ENCODE measurements at places on chromosomes 1 and 21. TPM values are rescaled to one million over a fixed set of nuclear protein-coding genes. Genes with fewer than 3 reads are reported as not detected.

GRCh38 chr1:117290890-117291289, 76.4 kb upstream of the MAN1A2 start:
- no peaks in the 10 kb centered on the region for H3K36me3 ChIP-seq
- DNase-seq = peak; percentile 15
- H3K27ac ChIP-seq = no peak overlapping the region

The ILDR2 gene
- under 0.01 TPM for total RNA-seq

DNA sequence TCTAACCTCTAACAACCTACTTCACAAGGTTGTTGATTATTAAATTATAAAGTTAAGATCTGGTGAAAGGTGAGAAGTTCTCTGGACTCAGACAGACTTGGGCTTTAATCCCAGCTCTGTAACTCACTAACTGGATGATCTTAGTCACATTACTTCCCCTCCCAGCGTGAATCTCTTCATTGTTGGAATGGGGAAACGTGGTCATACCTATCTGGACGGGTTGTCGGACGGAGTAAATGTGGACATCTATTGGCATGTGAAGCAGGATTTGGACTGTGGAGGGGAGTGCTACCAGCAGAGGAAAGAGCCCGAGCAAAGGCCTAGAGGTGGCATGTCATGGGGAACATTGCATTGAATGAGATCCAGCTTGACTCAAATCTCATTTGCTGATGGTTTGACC, 45.1 kb upstream of the RPL11 start:
- H3K4me1 ChIP-seq = no peaks in the 10 kb centered on the region
- DNase-seq = no peak
- no peaks in the 10 kb centered on the region for H3K27me3 ChIP-seq
- no peak overlapping the region for H3K27ac ChIP-seq
- no peaks in the 10 kb centered on the region for H3K36me3 ChIP-seq

- H3K27ac ChIP-seq = no peak overlapping the region
- peak; percentile 14 for DNase-seq
- H3K27me3 ChIP-seq = no peaks in the 10 kb centered on the region
- H3K4me1 ChIP-seq = peaks cover 14% of the 10 kb centered on the region
- peak overlapping the region; percentile 97 for H3K4me3 ChIP-seq
Observed at GRCh38 chr1:117605164-117605773, 579 bp upstream of the TENT5C start.

The MAP10 gene
- not detected for total RNA-seq

- no peaks in the 10 kb centered on the region for H3K36me3 ChIP-seq
- peak; percentile 86 for DNase-seq
- no peak overlapping the region for H3K4me3 ChIP-seq
- H3K4me1 ChIP-seq = peaks cover 13% of the 10 kb centered on the region
- H3K27ac ChIP-seq = peak overlapping the region; percentile 67
Observed at GRCh38 chr1:20426923-20427322, 59.1 kb downstream of the CAMK2N1 start.

DNA sequence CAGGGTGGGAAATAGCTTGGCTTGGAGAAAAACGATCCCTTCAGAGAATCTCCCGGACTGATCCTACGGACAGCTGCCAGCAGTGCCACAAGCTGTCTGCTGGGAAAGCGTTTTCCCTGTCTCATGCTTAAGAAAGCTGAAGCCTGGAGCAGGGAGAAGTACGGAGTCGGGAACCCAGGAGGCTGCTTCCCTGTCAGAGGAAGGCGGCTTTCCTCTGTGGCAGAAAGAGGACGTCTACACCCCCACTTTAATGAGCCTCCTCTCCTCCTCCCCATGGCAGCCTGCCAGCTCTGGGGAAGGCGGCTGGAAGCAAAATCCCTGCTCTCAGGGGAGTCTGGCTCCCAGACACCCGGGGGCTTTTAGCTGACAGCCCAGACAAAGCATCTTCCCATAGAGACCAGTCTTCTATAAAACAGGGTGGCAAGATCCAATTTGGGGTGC, 7.3 kb downstream of the KIF21B start:
- H3K27me3 ChIP-seq = peaks cover 33% of the 10 kb centered on the region
- H3K36me3 ChIP-seq = no peaks in the 10 kb centered on the region
- H3K4me1 ChIP-seq = peaks cover 11% of the 10 kb centered on the region
- H3K4me3 ChIP-seq = no peak overlapping the region
- H3K27ac ChIP-seq = no peak overlapping the region

- H3K27ac ChIP-seq = no peak overlapping the region
- H3K4me1 ChIP-seq = no peaks in the 10 kb centered on the region
- H3K27me3 ChIP-seq = no peaks in the 10 kb centered on the region
- DNase-seq = no peak
Observed at GRCh38 chr21:16579538-16579937, 849.8 kb downstream of the USP25 start.

The KCNA3 gene
- not detected for total RNA-seq

- no peak overlapping the region for H3K27ac ChIP-seq
- peaks cover 3% of the 10 kb centered on the region for H3K36me3 ChIP-seq
- DNase-seq = no peak
- no peak overlapping the region for H3K4me3 ChIP-seq
- no peaks in the 10 kb centered on the region for H3K27me3 ChIP-seq
- H3K4me1 ChIP-seq = peaks cover 3% of the 10 kb centered on the region
Observed at GRCh38 chr1:233361876-233362275, 34.4 kb downstream of the MAP3K21 start.

DNA sequence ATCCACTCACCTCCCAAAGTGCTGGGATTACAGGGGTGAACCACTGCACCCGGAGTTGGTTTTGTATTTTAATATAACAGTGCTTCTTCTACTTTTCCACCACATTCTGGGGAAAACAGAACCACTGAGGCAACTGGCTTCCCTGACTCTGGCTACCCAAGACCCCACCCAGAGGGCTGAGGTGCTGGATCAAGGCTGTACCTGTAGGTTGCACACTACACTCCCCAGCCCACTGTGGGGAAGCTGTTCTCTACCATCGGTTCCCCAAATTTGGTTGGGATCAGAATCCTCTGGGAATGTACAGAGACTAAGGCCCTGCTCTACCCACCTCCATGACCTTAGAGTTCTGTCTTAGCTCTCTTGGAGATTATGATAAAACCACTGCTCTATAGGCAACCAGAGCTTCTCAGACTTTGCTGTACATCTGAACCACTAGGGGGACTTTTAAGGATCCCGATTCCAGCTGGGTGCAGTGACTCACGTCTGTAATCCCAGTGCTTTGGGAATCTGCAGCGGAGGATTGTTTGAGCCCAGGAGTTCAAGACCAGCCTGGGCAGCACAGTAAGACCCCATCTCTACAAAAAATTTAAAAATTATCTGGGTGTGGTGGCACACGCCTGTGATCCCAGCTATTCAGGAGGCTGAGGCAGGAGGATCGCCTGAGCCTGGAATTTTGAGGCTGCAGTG, 51.6 kb downstream of the GNG4 start:
- no peaks in the 10 kb centered on the region for H3K4me1 ChIP-seq
- DNase-seq = peak; percentile 56
- H3K27ac ChIP-seq = no peak overlapping the region
- no peaks in the 10 kb centered on the region for H3K27me3 ChIP-seq
- no peaks in the 10 kb centered on the region for H3K36me3 ChIP-seq
- no peak overlapping the region for H3K4me3 ChIP-seq

DNA sequence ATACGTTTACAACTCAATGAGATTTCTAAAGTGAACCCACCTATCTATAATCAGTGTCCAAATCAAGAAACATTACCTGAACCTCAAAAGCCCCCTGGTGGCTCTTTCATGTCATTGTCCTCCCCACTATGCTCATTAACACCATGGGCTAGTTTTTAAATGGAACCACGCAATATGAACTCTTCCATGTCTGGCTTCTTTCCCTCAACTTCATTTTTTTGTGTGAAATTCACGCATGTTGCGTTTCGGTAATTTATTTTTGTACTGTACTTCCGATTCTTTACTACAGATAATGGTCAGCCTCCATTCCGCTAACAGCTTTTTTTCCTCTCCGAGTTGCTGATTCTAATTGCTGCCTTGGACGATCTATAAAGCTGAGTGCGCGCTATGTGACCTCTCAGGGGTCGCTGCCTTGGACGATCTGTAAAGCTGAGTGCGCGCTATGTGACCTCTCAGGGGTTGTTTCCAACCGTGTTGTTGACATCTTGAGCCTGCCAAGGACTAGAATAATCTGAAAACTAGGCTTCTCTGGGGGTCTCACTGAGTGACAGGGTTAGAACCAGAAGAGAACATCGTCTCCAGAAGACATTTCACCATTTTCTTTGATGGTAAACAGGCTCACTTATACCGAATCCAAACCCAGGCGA, 1.1 kb upstream of the CACYBP start:
- H3K4me3 ChIP-seq = peak overlapping the region; percentile 76
- peaks cover 47% of the 10 kb centered on the region for H3K4me1 ChIP-seq
- peak overlapping the region; percentile 94 for H3K27ac ChIP-seq
- no peaks in the 10 kb centered on the region for H3K36me3 ChIP-seq

GRCh38 chr1:29753771-29754572, 517.6 kb downstream of the PTPRU start:
- no peak overlapping the region for H3K27ac ChIP-seq
- no peaks in the 10 kb centered on the region for H3K36me3 ChIP-seq
- H3K27me3 ChIP-seq = no peaks in the 10 kb centered on the region
- DNase-seq = no peak
- no peaks in the 10 kb centered on the region for H3K4me1 ChIP-seq
- H3K4me3 ChIP-seq = no peak overlapping the region

- no peak overlapping the region for H3K27ac ChIP-seq
- no peaks in the 10 kb centered on the region for H3K4me1 ChIP-seq
- no peak overlapping the region for H3K4me3 ChIP-seq
- DNase-seq = no peak
- H3K36me3 ChIP-seq = no peaks in the 10 kb centered on the region
- H3K27me3 ChIP-seq = no peaks in the 10 kb centered on the region
Observed at GRCh38 chr1:221069178-221069903, 190.1 kb downstream of the HLX start.

The SHISAL2A gene
- not detected for total RNA-seq

GRCh38 chr1:152622803-152623202, at the start of gene LCE3A:
TSS of gene LCE3A (minus strand) at chr1:152623103. CDS start at chr1:152623103, 0 bp downstream.
- H3K4me3 ChIP-seq = no peak within 1 kb of the TSS
- H3K4me1 ChIP-seq = no peaks in the 10 kb centered on the region
- H3K27me3 ChIP-seq = no peaks in the 10 kb centered on the region
- peak; percentile 1 for DNase-seq
- H3K36me3 ChIP-seq = no peaks in the 10 kb centered on the region

- H3K4me3 ChIP-seq = no peak overlapping the region
- no peaks in the 10 kb centered on the region for H3K27me3 ChIP-seq
- no peak for DNase-seq
- H3K27ac ChIP-seq = no peak overlapping the region
- peaks cover 10% of the 10 kb centered on the region for H3K4me1 ChIP-seq
- no peaks in the 10 kb centered on the region for H3K36me3 ChIP-seq
Observed at GRCh38 chr1:51912881-51913280, 34.4 kb upstream of the NRDC start.

- H3K36me3 ChIP-seq = no peaks in the 10 kb centered on the region
- peaks cover 4% of the 10 kb centered on the region for H3K4me1 ChIP-seq
- no peak overlapping the region for H3K4me3 ChIP-seq
- H3K27me3 ChIP-seq = no peaks in the 10 kb centered on the region
- no peak overlapping the region for H3K27ac ChIP-seq
Observed at GRCh38 chr1:215282557-215282956, 200.0 kb downstream of the KCNK2 start.

- peaks cover 29% of the 10 kb centered on the region for H3K27me3 ChIP-seq
- peaks cover 31% of the 10 kb centered on the region for H3K4me1 ChIP-seq
- H3K27ac ChIP-seq = no peak overlapping the region
Observed at GRCh38 chr1:3747903-3748302, 4.3 kb upstream of the CCDC27 start.

GRCh38 chr1:228902781-228903433, 167.6 kb downstream of the RHOU start:
- DNase-seq = peak; percentile 99
- H3K27ac ChIP-seq = no peak overlapping the region
- H3K27me3 ChIP-seq = peaks cover 66% of the 10 kb centered on the region
- peaks cover 14% of the 10 kb centered on the region for H3K4me1 ChIP-seq
- H3K36me3 ChIP-seq = no peaks in the 10 kb centered on the region

The WDR77 gene
- total RNA-seq = 62.1 TPM

The NGF gene
- total RNA-seq = 0.86 TPM

The RGS13 gene
- 0.22 TPM for total RNA-seq

The BCAR3 gene
- total RNA-seq = 171 TPM

The ASTN1 gene
- not detected for total RNA-seq

DNA sequence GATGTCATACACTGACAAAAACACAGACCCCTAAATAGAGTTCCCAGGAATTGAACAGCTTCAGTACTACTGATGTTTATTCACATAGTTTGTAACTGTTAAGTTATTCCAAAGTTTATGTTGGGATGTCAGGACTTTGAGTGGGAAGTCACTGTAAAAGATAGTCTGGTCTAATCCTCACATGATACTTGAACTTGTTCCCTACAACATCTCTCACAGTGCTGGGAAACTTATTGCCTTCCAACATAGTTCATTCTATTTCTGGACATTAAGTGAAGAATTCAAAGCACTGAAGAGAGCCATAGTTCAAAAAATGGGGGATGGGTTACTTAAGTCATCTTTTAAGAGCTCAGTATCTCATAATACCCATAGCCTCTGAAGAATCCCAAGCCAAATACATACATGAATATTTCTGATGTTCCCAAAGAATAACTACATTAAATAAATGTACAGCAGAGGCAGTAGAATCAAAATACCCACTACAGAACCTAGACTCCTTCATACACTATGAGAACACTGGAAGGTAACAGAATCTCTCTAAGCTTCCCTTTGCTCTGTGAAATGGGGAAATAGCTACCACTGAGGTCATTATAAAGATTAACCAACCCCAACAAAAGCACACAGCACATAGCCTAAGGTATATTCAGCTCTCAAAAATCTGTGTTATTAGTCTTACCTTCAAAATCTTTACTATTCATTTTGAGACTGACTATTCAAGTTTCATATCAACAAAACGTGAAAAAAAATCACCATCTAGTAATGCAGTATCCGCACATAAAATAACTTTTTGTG, 81.4 kb downstream of the ESRRG start:
- no peak for DNase-seq
- H3K4me1 ChIP-seq = no peaks in the 10 kb centered on the region
- no peak overlapping the region for H3K27ac ChIP-seq
- H3K27me3 ChIP-seq = peaks cover 18% of the 10 kb centered on the region

GRCh38 chr1:17516303-17517214, 22.9 kb upstream of the ARHGEF10L start:
- H3K4me3 ChIP-seq = no peak overlapping the region
- DNase-seq = no peak
- no peaks in the 10 kb centered on the region for H3K36me3 ChIP-seq
- H3K27me3 ChIP-seq = no peaks in the 10 kb centered on the region

- H3K4me3 ChIP-seq = no peak overlapping the region
- H3K4me1 ChIP-seq = no peaks in the 10 kb centered on the region
- no peak for DNase-seq
- H3K27me3 ChIP-seq = peaks cover 22% of the 10 kb centered on the region
- no peak overlapping the region for H3K27ac ChIP-seq
Observed at GRCh38 chr21:38205940-38206339, 50.9 kb upstream of the KCNJ15 start.

GRCh38 chr1:205783433-205783795, 8.1 kb upstream of the RAB29 start:
- no peak overlapping the region for H3K27ac ChIP-seq
- no peak overlapping the region for H3K4me3 ChIP-seq
- no peaks in the 10 kb centered on the region for H3K4me1 ChIP-seq
- no peak for DNase-seq
- H3K27me3 ChIP-seq = no peaks in the 10 kb centered on the region

Data from PC-3 (cell line).